ENCODE measurements at places on chromosomes 16 and 17.

- no peak for DNase-seq
Measured at GRCh38 chr17:50201276-50201854, at the start of gene COL1A1. Gene COL1A1 (minus strand): TSS chr17:50201631. CDS start chr17:50201513, 118 bp downstream.

DNA sequence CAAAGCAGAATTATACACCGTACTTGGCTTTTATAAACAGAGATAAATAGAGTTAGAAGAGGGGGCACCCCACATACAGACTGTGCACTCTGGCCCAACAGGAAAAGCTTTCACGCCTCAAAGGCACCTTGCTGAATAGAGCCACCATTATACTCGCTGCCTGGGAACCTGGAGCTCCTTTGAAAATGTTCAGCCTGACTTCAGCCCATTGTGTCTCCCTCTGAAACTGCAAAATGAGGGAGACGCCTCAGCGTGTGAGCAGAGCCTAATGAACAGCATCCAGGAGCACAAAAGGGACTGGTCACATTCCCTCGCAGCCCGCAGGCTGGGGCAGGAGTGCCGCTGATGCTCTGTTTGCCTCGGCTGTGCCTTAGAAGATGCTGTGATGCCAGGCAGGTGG is 46.3 kb downstream of the ABCC12 start:
- no peak for DNase-seq

- no peak for DNase-seq
Measured at GRCh38 chr17:82884341-82884969, 44.6 kb upstream of the ZNF750 start.

- DNase-seq = no peak
Measured at GRCh38 chr17:82816358-82816757, 23.5 kb downstream of the ZNF750 start.

GRCh38 chr16:85898521-85899442 is at the start of gene IRF8:
Gene IRF8 (plus strand): TSS chr16:85899162. CDS start chr16:85903016, 3,854 bp downstream.
- peak; percentile 83 for DNase-seq

GRCh38 chr16:668519-669171 is 713 bp downstream of the RHOT2 start:
- DNase-seq = no peak

- DNase-seq = no peak
Measured at GRCh38 chr16:26456074-26456473, 610.7 kb upstream of the C16orf82 start.

- DNase-seq = no peak
Measured at GRCh38 chr17:22512057-22512456, 819.7 kb downstream of the KCNJ18 start.

DNA sequence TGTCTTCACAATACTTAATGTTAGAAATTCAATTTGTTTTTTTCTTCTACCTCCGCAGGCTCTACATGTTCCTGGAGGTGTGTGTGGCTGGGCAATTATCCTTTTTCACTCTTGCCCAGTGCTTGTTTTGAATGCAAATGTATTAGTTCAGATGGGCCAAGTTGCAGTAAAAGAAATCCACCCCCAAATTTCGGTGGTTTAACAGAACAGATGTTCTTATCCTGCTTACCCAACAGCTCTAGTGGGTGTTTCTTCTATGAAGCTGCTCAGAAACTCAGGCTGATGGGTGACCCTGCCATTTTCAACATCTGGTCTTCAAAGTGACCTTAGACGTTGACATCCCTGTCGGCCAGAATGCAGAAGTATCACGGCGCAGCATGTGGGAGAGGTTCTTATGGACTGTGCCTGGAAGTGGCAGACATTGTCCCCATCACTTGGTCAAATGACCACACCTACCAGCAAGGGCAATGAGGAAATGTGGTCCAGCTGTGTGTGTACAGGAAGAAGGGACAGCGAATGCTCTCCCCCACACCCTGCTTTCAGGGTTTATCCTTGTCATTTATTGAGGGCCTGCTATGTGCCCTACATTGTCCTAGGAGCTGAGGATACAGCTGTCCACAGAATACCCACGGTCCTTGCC is 157.3 kb downstream of the CDH13 start:
- no peak for DNase-seq

- DNase-seq = no peak
Measured at GRCh38 chr17:5562661-5563360, 21.5 kb downstream of the NLRP1 start.

- DNase-seq = no peak
Measured at GRCh38 chr16:51577621-51578303, 426.7 kb upstream of the SALL1 start.

- peak; percentile 45 for DNase-seq
Measured at GRCh38 chr17:82019690-82020571, 2.7 kb downstream of the CENPX start.

- DNase-seq = no peak
Measured at GRCh38 chr16:31451681-31452351, 7.5 kb upstream of the ARMC5 start.

- no peak for DNase-seq
Measured at GRCh38 chr17:76446449-76447231, 6.3 kb downstream of the UBE2O start.

DNA sequence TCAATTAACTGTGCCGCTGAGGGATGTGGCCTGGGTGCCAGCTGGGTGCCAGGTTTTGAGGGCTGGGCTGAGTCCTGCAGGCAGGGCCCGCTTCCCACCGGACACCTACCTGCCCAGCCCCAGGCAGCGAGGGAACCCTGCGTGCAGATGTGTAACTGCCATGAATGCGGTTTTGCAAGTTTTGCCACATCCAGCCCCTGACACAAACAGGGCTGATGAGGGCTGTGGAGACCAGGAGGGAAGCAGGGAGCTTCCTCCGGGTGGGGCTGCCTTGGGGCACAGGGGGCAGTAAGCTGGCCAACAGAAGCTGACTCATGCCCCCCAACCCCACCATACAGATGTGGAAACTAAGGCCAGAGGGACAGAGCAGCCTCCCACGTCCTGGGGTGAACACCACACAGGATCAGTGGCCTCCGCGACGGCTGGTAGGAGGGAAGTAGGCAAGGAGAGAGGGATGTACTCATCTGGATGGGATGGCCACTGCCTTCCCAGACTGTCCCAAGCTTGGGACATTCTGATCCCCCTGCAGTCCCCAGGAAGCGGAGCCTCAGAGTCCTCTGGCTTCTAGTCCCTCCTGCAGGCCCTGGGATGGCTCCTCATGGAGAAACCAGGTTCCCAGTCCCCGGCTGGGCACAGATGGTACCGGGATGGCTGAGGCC is 1.6 kb downstream of the UBALD1 start:
- DNase-seq = no peak

DNA sequence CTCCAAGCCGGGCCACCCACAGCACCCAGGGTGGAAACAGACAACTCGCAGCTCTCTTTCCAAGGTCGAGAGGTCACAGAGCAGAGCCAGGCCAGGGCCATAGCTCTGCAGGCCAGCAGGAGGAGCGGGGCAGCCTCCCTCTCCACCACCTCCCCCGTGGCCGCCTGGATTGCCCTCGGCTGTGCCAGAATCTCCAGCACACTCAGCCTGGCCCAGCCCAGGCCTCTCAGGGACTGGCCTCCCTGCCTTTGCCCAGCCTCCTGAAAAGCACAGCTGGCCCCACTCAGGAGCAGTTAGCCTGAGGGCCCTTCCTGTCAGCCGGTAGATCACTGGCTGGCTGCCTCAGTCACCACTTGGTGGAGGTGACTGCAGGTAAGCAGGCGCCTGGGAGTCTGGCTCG is 85.8 kb upstream of the SEC14L1 start:
- DNase-seq = no peak

- no peak for DNase-seq
Measured at GRCh38 chr16:293043-293775, 10.2 kb downstream of the PDIA2 start.

GRCh38 chr16:88431651-88432050 is 21.4 kb upstream of the ZFPM1 start:
- no peak for DNase-seq

- DNase-seq = peak; percentile 27
Measured at GRCh38 chr17:45371414-45372324, 54.8 kb upstream of the MAP3K14 start.

GRCh38 chr16:76190057-76190456 is 87.1 kb upstream of the CNTNAP4 start:
- no peak for DNase-seq

DNA sequence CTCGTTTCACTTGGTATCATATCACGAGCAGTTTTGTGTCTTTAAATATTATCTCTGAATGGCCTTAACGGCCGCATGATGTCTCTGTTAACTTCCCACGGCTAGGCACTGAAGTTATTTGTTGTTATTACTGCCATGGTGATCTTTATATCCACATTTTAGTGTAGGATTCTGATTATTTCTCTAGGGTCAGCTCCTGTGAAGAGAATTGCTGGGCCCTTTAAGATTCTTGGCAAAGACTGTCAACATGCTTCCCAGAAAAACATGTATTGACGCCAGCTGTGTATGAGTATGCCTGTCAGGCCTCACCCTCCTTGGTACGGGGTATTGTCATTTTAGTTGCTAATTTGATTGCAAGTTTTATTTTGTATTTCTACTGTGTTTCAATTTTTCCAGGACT is 263.5 kb downstream of the SNX29 start:
- no peak for DNase-seq

- DNase-seq = no peak
Measured at GRCh38 chr16:661184-661821, 6.6 kb upstream of the RHOT2 start.

DNA sequence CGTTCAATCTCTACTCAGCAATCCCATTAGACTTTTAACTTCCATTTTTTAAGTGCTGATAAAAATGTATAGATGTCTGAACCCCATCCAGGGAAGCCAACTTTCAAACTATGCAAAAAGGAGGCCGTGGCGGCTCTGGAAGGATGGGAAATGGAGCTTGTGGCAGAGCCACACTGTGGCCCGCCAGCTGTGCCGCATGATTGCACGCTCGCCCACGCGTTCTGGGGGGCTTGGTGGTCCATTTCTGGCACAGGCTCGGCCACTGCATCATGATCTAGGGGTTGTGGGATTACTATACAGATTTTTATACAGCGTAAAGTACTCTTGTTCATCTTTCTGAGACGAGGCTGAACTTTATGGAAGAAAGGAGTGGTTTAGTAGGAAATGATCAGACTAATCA is 57.6 kb downstream of the FOXL1 start:
- no peak for DNase-seq

GRCh38 chr17:17453088-17453487 is 23.7 kb upstream of the MED9 start:
- DNase-seq = no peak
